ENCODE measurements at places on chromosomes 5 and 9.

GRCh38 chr5:133697536-133698258 is 85.4 kb upstream of the FSTL4 start:
- DNase-seq = no peak

DNA sequence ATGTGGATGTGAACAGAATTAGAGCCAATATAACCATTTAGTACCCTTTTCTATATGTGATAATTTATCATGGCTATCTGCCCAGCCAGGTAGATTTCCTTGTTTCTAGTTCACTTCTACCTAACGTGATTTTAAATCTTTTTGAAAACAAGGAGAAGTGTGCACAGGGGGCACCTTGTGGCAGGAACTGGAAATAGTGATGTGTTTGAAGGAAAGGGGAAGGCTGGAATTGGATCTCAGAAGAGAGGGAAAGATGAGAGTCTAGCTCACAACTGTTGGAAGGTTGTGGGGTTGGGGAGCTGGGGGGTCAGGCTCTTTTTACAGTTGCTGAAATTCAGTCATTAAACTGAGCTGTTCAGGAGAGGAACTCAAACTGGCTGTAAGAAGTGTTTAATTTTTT is 219.5 kb downstream of the KCTD16 start:
- no peak for DNase-seq

DNA sequence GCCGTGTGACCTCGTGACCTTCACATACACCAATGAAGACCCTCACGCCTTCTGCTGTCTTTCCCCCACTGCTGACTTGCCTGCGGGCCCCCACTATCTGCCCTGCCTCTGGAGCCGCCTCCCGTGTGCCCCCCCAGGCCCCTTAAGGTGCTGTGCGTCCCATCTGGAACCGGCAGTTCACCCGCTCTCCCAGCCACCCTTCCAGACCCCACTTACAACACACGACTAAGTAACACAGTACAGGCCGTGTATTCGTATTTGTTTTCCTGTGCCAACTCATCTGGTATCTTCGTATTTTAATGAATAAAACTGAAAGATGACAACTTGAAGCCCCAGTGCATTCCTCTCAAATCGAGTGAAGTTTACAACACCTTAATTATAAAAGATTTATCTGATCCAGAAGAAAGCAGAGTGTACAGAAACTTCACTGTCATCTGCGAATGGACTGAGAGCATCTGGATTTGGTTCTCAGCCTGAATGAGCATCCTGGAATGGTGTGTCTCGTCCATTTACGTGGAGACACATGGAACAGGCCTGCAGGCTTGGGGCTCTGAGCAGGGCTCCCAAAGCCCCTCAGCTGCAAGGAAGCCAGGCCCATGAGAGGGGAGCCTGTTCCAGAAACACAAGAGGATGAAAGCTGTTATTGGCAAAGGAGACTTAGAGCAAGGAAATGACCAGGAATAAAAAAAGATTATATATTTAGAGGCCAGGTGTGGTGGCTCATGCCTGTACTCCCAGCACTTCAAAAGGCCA is 21.9 kb upstream of the TERT start:
- no peak for DNase-seq

GRCh38 chr9:94156348-94157049 is 72.2 kb downstream of the PTPDC1 start:
- no peak for DNase-seq

DNA sequence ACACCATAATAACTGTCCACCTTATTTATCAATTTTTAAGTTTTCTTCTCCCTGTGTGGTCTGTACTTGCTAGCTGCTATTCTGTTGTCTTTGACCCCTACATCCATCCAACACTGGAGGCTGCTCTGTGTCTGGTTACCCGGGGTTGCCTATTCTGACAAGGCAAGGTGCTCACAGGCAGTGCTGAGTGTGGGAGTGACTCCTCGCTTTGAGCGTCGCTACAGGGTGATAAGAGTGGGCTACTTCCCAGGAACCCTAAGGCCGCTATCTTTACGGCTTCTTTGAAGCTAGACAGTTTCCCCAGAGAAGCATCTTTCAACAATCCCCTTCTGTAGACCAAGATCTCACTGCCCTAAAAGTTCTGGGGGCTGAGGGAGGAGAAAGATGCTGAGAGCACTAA is 35.3 kb downstream of the NSUN2 start:
- no peak for DNase-seq

DNA sequence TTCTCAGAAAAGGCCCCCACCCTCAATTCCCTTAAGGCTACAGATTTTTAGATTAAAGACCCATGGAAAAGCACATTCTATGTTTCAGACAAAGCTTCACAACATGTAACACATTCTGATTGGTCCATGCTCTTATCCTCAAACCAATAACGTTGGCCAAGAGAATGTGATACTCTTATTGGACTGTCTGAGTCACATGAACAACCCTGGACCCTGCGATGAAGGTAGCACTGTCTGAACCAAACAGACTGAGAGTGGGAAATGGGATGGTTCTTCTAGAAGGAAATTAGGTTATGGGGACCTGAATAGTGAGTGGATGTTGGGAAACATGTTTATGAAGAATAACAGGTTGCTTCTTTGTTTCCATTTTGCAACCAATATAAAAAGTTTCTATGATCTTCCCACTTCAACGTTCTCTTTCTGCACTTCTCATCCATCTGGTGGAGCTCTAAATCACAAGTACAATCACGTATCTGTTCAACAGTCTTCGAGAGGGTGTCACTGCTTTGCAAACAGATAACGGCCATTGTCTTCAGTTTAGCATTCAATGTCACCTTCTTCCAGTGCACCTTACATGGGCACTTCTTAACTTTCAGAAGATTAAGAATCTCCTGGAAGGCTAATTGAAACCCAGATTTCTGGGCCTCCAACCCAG is 81.6 kb downstream of the PTCH1 start:
- DNase-seq = no peak

DNA sequence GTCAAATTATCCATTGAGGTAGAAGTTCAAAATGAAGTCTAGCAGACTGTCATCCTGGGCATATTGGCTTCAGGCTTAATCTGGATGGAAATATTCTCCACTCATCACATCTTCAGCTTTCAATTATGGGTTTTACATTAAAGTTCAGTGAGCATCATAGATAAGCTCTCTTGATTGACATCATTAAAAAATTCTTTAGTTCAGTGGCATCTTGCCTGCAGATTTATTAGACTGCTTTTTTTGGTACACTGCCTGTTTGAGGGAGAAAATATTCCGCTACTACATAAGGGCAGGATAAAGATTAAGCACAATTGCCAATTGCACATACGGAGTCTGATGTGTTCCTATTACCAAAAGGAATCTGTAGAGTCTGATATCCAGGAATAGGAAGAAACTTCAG is 2353.8 kb downstream of the MAT2B start:
- no peak for DNase-seq

- no peak for DNase-seq
Measured at GRCh38 chr5:146873186-146873917, 5.2 kb downstream of the PPP2R2B start.

- no peak for DNase-seq
Measured at GRCh38 chr9:23413541-23413940, 412.5 kb downstream of the ELAVL2 start.

GRCh38 chr5:39427229-39427628 is 2.4 kb upstream of the DAB2 start:
- DNase-seq = no peak

- no peak for DNase-seq
Measured at GRCh38 chr9:105281272-105281671, 36.8 kb downstream of the SLC44A1 start.

DNA sequence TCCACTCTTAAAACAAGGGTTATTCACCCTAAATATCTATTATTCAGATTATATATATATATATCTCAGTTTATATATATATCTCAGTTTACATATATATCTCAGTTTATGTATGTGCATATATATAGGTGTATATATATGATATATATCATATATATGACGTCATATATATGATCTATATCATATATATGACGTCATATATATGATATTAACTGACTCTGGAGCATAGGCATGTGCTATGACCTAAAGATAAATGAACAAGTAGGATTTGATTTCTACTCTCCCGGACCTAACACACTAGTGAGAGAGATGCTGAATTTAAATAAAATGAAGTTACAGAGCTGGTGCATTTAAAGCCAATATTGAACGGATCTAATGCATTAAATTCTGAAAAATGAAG is 174.3 kb downstream of the CDH9 start:
- DNase-seq = no peak

- DNase-seq = no peak
Measured at GRCh38 chr9:98500337-98500919, 208.3 kb downstream of the GABBR2 start.

GRCh38 chr5:20486826-20487225 is 498.8 kb upstream of the CDH18 start:
- no peak for DNase-seq

DNA sequence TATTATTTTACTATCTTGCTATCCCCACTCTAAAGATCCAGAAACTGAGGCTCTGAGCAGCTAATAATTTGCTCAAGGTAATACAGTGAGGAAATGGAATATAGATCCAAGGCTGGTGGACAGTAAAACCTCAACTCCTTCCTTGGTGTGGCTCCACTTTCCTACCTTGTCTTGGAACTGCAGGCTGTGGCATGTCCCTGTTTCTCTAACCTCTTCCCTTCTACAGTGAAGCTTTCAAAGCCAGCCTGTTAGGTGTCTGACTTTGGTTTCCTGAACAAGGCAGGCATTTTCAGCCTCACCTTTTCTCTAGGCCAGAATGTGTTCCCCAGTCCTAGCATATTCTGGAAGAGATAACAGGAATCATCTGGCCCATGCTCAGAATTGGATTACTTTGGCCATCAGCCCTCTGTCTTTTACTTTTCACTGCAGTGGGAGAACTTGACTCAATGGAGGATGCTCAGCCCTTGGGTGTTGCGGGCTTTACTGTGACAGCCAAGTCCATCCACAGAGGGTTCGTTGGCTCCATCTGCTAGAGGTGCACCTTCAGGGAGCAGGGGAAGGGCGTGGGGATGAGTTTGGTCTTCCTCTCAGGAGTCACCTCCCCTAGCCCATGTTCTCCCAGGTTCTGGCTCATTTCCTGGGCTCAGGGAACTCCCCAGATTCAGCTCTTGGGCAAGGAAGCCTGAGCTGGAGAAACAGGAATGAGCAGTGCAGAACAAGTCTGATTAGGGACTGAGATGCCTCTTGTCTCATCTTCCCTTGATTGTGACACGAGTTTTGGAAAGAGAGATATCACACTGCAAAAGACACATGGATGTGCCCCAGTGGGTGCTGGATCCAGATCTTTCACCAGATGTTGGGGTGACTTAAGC is 1.1 kb downstream of the NIPAL4 start:
- no peak for DNase-seq

DNA sequence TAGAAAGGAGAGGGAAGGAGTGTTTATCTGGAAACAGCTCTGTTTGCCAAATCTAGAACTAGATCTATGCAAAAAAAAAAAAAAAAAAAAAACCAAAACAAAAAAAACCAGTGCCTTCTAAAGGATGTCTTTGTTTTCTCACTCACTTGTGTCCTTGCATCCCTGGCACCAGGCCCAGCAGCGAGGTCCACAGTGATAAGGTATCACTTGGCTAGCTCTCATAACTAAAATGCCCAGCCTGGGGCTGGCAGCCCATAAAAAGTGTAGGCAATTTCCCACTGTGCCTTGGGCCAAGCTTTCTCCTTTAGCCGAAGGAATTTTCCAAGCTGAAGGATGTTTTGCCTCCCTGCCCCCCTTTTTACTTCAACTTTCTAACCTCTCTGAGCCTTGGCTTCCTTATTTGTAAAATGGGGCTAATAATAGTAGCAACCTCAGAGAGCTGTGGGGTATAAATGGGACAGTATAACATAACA is 20.8 kb downstream of the RGS3 start:
- no peak for DNase-seq

DNA sequence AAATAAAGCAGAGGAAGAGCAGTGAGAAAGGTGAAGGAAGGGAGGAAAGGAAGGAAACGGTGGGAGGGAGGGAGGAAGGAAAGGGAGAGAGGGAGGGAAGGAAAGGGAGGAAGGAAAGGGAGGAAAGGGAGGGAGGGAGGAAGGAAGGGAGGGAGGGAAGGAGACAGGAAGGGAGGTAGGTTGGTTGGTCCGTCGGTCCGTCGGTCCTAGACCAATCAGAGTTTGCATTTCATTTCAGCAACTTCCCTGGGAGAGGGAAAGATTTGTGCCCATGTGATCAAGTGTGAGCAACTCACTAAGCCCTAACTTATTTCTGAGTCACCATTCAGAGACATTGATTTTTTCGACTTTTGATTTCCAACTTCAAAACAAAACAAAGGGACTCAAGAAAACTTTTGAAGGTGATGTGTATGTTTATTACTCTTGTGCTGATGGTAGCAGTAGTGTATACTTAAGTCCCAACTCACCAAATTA is 18.8 kb downstream of the NANS start:
- no peak for DNase-seq

DNA sequence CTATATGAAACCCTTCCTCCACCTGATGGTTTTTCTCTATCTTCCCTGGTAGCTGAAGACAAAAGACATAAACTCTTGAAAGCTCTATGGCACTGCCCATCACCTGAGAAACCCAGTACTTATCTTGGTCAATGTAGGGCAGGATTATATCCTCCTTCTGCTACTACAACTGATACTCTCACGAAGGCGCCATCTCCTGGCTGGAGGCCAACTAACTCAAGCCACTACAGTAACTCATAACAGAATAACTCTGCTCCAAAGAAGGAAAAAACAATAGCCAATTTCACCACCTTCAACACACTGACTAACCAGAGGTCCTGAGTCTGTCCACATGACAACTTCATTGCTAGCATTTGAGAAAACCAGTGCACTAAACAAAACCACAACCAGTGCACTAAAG is 409.2 kb downstream of the CETN3 start:
- no peak for DNase-seq

DNA sequence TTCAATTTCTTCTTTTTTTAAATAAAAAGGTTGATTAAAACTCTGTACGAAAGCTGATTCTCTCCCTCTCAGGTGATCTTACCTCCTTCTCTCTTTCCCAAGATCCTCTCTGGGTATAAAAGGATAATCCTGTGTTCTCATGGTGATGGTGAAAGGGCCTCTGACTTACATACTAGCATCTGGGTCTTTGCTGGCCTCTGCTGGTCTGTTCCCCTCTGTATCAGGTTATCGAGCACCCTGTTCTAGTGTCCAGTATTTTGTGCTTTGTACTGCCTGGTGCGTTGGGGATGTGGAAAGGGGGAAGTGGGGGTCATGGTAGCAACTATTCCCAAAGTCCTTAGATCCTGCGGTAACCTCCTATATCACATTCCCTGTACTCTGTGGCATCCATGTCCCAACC is 328.9 kb downstream of the NR2F1-AS1 start:
- DNase-seq = no peak

- no peak for DNase-seq
Measured at GRCh38 chr5:170537451-170538095, 33.8 kb downstream of the KCNIP1 start.

DNA sequence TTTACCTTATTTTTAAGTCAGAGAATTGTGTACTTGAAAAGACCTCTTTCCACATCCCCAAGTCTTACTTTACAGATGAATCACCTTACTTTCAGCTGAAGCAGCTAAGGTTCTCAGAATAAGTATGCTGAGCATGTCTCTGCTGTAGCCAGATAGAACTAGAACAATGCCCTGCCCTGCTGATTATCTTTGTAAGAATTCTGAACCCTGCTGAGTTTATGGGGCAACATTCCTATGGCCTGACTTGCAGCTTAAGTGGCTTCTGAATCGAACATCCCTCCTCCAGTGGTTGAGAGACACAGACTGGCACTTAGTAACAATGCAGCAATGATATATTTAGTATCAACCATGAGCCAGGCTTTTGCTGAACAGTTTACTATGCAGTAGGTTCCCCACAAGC is 592.0 kb upstream of the WWC1 start:
- no peak for DNase-seq
